ENCODE measurements at places on chromosomes 3 and 15. TPM values are rescaled to one million over a fixed set of nuclear protein-coding genes. Genes with fewer than 3 reads are reported as not detected.

The BNC1 gene
- total RNA-seq = not detected

DNA sequence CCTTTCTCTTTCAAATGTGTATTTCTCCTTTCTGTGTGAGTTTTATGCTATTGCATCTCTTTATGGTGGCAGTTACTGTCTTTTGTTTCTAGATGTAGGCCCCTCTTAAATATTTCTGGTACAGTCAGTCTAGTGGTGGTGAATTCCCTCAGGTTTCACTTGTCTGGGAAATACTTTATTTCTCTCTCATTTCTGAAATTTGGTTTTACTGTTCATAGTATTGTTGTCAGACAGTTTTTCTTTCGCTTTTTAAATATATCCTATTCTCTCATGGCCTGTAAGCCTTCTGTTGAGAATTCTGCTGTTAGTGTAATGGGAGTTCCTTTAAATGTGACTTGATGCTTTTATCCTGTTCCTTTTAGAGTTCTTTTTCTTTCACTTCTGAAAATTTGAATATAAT is 874.0 kb downstream of the PLOD2 start:
- no peak for DNase-seq

- no peak for DNase-seq
Measured at GRCh38 chr15:52716536-52716935, 37.3 kb upstream of the ATOSA start.

GRCh38 chr3:148512648-148513047 is 185.1 kb upstream of the AGTR1 start:
- no peak for DNase-seq

GRCh38 chr3:129018751-129019150 is 17.6 kb downstream of the EFCC1 start:
- DNase-seq = no peak

DNA sequence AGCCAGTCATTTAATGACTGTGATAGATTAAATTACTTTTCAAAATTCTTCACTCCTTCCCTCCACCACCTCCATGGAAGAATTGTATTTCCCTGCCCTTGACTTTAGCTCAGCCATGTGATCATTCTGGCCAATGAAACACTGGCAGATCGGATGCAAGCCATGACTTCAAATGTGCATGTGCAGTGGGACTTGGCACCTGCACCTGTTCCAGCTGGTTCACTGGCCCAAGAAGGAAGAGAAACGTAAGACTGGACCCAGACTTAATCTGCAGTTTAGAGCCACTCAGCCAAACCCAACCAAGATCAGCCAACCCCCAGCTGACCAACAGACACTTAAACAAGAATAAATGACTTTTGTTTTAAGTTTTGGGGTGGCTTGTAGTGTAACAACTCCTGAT is 11.8 kb downstream of the DPH3 start:
- no peak for DNase-seq

- no peak for DNase-seq
Measured at GRCh38 chr3:170196833-170197232, 15.3 kb upstream of the PHC3 start.

GRCh38 chr3:4888913-4889846 is 90.1 kb upstream of the BHLHE40 start:
- DNase-seq = no peak

GRCh38 chr3:73499787-73500186 is 125.0 kb downstream of the PDZRN3 start:
- DNase-seq = peak; percentile 5
